Vein endothelial cell (primary cell): ENCODE measurements at places on chromosomes 3 and 15. TPM values are rescaled to one million over a fixed set of nuclear protein-coding genes. Genes with fewer than 3 reads are reported as not detected.

The DOCK3 gene
- total RNA-seq, result under 0.01 and 0.19 TPM in 2 replicates

The VGLL3 gene
- 1.6 and 3.4 TPM in 2 replicates for total RNA-seq

The FOXB1 gene
- not detected in 2 replicates for total RNA-seq

The ZNF662 gene
- total RNA-seq, result 1.6 and 3.2 TPM in 2 replicates
